Activated T-cell treated with anti-CD3 and anti-CD28 coated beads for 48 hours (primary cell): ENCODE measurements at places on chromosomes 5 and 9.

DNA sequence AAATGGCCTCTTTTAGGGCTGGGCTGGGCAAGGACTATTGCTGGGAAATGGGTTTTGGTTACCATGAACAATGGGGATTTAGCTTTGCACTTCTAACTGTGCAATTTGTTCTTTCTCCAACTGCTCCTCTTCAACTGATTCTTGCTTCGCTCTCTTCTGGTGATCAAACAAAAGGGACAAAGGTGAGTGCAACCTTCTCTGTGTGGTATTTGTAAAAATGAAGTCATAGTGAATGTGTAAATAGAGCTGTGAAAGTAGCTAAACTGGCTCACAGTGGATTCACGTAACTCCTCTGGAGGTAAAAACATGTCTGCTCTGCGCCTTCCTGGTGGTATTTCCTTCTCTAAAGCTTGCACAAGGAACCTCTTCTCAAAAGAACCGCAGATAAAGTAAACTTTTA lies 20.9 kb upstream of the SPINK14 start:
- no peak for DNase-seq

GRCh38 chr9:71638627-71639026 lies 129.7 kb downstream of the CEMIP2 start:
- DNase-seq = no peak

DNA sequence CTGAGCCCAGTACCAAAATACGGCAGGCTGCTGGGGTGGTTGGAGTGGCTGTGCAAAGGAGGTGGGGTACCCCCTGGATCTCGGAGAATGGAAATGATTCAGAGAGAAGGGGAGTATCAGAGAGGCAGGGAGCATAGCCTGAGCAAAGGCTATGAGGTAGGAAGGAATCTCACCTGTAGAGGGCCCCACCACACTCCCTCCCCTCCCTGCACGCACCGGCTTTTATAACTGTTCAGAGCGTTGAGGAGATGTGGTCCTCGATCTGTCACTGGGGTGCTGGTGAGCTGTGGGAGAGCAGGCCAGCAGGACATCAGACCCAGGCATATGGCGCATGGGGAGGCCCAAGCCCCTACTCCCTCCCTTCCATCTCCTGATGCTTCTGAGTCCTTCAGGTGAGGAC lies 13.2 kb downstream of the PHF19 start:
- no peak for DNase-seq

- no peak for DNase-seq
These were observed 879.8 kb upstream of the DMAC1 start for GRCh38 chr9:8679371-8679822.

- no peak for DNase-seq
These were observed 59.1 kb downstream of the ZNF462 start for GRCh38 chr9:106922026-106922425.

DNA sequence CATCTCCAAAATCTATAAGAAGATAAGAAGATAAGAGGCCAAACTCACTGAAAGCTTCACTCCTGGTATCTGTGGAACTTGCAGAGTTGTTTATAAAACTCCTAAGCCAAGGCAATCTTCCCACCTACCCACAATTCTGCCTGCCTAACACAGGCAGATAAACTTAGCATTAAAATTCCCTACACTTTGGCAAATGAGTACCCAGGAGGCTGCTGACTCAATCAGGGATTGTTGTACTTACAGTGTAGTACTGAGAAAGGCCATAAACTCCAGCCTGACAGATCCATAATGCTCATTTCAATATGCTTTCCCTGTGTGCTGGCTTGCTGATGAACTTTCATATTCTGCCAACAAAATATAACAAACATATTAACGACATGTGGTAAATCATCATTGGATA lies 725.2 kb downstream of the BRINP1 start:
- DNase-seq = no peak

DNA sequence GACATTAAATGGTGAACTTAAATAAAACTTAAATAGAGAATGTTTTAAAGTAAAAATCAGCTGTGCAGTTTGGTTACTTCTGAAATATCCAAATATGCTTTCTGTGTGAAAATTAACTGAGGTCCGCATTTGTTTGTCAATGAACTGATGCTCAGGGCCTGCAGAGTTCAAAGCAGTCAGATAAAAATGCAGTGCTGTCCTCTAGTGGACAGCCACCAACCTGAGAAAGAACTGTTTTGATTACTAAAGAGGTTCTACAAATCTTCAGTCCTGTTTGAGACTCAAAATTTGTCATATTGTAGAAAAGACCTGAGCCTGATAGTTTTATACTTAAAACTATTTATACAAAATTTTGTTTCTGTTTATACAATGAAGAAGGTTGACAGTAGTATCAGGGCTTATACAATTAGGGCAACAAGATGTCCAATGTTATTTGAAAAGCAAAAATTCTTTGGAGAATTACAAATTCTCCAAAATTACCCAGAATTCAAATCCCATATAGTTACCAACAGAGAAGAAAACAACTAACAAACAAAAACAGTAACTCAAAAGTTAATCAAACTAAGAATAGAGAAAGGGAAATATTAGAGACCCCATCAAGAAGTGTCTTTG lies 232.3 kb upstream of the TBCA start:
- DNase-seq = no peak

DNA sequence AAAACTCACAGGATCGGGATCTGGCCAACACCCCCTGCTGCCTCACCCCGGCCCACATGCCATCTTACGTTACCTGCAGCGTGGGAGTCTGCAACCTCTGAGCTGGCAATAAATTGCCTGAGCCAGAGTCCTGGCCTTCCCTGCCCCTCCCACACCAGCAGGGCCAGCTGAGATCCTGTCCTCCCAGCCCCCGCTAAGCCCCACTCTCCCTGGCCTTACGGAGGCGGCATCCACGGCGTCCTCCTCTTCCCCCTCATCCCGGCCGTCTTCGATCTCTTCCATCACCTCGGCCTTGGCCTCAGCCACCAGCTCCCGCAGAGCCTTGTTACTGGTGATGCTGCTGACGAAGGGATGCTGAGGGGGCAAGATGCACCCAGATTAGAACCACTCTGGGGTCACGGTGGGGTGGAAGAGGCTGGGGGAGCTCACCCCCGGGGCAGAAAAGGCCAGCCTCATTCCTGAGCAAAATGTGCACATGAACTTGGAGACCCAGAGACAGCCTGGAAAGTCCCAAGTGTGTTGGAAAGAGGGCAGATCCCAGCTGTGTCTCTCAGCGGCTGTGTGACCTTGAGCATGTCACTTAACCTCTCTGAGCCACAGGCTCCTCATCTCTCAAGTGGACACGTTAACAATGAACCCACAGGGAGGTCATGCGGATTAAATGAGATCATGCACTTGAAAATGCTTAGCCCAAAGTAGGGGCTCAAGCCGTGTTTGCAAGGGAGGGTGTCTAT lies 89.9 kb upstream of the FBXW11 start:
- no peak for DNase-seq

DNA sequence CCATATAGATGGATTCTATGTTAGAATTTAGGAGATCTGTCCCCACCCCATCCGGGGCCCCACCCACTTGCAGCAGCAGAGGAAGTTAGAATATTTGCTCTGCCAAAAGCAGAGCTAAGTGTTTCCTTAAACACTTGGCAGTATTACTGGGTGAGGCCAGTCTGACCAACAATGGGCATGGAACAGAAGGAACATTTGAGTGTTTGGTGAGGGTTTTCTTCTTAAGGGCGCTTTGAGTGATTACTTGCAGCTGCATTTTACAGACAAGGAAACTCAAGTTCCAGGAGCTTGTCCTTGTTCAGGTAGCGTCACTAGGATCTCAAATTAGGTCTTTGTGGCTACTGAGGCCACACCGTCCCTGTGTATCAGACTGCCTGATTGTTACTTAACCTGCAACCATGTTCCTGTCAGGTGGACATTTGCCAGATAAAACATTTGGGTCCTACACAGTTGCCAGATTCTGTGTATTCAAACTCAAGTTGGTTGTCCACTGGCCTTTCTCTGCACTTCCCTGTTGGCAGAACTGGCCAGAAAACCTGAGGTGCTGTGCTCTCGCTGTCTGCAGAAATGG lies 59.3 kb downstream of the SLC46A2 start:
- DNase-seq = no peak

- DNase-seq = no peak
These were observed 9.6 kb downstream of the HCN1 start for GRCh38 chr5:45686620-45687019.

GRCh38 chr5:34483442-34484033 lies 172.6 kb upstream of the RAI14 start:
- no peak for DNase-seq
